ENCODE measurements at places on chromosomes 7 and 10.

DNA sequence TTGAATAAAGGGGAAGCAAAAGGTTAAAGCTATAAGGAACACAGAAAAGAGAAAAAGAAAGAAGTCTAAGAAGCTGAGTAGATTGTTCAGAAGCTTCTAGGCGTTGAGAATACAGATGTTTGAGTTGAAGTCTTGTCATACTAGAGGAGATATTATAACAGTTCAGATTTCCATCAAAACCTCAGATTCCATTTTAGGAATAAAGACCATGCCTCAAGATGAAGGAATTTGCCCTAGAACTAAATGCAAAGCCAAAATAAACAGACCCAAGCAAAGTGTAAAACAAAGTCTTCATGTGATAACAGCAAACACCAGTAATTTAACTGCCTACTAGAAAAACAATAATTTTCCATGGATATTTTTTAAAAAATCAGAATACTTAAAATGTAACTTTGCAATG, 476.5 kb upstream of the POT1 start:
- no peak for DNase-seq

DNA sequence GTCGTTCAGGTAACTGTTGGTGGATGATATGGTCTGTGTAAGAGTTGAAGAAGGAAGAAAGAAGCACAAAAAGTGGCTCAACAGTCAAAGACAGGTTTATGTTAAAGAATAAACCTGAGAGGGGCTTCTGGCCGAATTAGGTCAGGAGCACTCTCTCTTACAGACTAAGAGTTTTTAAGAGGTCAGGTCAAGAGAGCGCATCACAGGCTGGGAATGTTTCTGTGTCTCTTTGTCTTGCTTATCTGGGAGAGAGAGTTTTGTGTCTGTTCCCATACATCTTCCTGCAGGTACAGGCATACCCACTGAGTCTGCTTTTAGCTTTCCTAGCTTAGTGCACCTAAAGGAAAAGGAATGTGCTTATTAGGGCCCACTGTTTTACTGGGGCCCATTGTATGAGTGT, 22.2 kb upstream of the PRPF18 start:
- no peak for DNase-seq

DNA sequence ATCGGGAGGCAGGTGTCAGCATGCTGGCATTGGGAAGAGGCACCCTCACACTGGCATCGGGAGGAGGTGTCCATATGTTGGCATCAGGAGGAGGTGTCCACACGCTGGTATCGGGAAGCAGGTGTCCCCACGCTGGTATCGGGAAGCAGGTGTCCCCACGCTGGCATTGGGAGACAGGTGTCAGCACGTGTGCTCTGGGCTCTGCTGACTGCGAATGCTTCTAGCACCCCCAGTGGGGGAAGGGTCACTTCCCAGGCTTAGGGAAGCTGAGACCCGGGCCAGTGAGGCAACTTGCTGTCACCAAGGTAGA, 92.5 kb upstream of the IKZF1 start:
- DNase-seq: no peak

DNA sequence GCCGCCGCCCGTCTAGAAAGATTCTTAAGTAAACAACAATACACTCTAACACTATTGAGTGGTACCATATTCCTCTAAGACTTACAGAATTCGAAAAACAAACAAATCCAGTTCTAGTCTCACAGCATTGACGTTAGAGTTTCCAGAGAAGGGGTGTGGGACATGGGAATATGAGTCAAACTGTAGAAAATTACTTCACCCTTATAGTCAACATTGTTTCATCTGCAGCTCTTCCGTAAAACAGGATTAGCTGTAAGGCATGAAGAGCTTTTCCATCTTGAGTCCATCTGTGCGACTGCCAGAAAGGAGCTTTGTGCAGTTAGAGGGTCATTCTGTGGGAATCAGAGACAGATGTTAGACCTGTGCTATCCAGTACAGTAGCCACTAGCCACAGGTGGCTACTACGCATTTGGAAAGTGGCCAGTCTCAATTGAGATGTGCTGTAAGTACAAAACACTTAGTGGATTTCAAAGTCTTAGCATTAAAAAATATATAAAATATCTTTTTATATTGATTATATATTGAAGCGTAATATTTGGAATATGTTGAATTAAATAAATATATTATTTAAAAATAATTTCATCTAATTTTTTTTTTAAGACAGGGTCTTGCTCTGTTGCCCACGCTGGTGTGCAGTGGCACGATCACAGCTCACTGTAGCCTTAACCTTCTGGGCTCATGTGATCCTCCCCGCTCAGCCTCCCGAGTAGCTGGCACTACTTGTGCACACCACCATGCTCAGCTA, 79.8 kb upstream of the MPP7 start:
- no peak for DNase-seq

DNA sequence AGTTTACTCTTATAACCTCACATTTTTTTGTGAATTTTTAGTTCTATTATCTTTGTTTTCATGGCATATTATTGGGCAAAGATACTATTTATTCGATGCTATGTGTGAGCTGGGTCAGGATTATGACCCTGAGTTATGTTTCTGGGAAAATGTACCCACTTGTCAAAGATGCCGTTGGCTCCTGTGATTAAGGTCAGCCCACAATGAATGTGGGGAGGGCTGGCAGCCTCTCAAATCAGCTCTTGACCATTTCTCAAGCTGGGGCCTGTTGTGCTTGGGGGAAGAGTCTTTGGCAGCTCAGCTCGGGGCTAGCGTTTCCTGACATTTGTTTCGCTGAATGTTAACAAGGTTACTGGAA, 97.5 kb downstream of the TCF7L2 start:
- no peak for DNase-seq

GRCh38 chr10:20271490-20271889, 455.3 kb downstream of the PLXDC2 start:
- peak; percentile 27 for DNase-seq

- no peak for DNase-seq
These were observed 19.2 kb upstream of the GPR146 start for GRCh38 chr7:1024876-1025742.

- DNase-seq: no peak
These were observed 16.7 kb upstream of the KLF6 start for GRCh38 chr10:3801558-3802192.

- no peak for DNase-seq
These were observed 35.0 kb downstream of the IQUB start for GRCh38 chr7:123499211-123499970.

DNA sequence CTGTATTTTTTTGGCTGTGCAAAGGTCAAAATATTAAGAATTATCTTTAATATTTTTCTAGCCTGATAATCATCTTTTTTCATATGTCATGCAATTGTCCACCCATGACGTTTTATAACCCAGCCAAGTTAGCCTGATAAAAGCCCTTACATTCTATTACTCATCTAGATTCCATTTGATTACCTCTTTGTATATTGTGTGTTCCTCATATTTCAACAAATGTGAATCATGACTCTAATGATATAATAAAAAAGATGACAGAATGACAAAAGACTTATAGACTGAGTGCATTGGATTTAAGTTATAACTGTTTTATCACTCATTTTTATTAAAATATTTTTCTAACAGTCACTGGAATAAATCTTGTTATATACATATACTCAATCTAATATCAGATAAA, 1560.0 kb upstream of the LRRTM3 start:
- no peak for DNase-seq

DNA sequence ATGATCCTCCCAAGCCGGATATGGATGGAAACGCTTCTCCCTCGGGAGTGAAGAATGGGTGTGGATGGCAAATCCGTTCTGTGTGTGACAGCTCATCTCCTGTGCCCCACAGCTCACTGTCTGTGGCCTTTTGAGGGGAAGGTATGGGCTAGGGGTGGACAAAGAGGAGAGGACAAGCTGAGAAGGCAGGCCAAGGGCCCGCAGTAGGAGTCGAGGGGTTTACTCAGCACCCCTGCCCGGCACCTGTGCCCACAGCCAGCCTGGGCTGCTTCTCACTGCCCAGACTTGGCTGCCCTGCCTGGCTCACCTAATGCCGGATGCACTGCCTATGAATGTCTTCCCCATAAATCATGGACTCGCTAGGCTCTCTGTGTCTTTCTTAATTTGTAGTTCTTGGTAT, 503.8 kb downstream of the TCERG1L start:
- DNase-seq: no peak

DNA sequence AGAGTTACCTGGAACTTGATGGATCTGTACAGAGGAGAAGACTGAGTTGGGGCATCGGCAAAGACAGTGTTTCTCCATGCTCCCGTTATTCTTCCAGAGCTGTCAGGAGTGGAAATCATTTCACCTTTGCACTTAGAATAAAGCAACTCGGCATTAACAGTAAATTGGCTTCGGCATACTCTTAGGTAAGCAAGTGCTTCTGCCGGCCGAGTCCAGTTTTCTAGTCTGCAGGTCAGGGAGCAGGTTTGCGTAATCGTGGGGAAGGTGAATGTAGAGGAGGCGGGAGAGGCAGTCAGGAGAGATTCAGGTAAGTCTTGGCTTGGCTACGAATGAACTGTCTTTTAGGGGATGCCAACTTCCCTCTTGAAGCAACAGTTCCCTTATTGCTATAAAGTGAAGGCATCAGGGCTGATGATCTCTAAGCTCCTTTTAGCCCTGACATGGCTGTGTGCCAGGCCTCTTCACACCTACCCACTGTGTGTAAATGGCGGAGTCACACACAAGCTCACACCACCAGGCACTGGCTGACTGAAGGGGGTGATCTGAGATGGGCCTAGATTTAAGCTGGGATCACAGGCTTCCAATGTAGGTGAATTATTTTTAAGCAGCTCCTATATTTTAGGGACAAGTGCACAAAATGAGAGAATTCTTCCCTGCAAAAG, 127.1 kb downstream of the GATA3 start:
- DNase-seq: no peak

DNA sequence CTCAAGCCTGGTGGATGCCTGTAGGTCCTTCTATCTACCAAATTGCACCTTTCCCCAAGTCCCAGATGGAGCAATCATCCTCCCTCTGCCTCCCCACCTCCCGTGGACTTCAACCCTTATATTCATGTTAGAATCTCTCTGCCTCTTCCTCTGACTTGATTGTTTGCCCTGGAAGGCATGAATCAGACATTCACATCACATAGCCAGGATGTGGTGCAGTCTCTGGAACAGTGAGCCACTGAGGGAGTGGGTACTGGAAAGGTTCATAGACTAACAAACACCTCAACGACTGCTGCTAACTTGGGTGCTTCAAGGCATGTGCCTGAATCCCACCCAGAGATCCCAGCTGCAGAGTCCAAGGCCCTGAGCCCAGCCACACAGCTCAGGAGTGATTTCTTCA, 494.0 kb downstream of the TNS3 start:
- DNase-seq: no peak

- no peak for DNase-seq
These were observed 11.4 kb downstream of the C10orf53 start for GRCh38 chr10:49690698-49691356.

GRCh38 chr7:132430041-132430855, 146.0 kb downstream of the PLXNA4 start:
- no peak for DNase-seq

DNA sequence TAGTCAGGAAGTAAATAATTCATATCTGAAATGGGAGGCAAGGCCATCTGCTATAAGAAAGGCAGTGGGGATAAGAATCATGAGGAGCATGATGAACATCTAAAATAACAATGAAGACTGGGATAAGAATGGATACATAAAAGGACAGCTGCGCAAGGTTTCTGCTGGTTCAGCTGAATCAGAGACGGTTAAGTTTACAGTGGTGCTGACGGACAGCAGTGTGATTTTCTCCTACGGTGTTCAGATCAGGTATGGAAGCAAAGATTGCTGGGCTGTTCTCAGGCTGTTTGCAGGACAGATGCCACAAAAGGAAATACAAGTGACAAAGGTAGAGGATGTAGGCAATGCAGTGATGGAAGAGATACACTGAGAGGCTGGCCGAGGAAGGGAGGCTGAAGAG, 8.4 kb downstream of the CYCS start:
- DNase-seq: peak; percentile 19

- DNase-seq: no peak
These were observed 110.2 kb downstream of the MTPAP start for GRCh38 chr10:30238836-30239235.

DNA sequence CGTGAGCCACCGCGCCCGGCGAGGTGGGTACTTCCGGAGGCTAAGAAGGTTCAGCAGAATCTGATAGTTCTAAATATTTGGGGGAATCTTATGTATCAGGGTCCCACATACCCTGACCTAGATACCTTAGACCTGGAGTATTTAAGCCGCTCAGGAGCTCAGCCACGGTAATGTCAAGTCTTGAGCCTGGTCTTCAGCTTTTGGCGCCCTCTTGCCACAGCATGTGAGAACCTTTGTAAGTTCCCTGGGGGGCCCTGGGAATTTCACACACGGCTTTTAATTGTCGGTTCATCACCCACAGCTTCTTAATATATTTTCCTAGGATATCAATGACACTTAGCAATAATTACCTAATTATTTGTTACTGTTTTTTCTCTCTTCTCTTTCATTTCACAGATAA, 324.3 kb upstream of the GALNT17 start:
- peak; percentile 58 for DNase-seq

- DNase-seq: no peak
These were observed 20.8 kb downstream of the FZD9 start for GRCh38 chr7:73454424-73454823.

DNA sequence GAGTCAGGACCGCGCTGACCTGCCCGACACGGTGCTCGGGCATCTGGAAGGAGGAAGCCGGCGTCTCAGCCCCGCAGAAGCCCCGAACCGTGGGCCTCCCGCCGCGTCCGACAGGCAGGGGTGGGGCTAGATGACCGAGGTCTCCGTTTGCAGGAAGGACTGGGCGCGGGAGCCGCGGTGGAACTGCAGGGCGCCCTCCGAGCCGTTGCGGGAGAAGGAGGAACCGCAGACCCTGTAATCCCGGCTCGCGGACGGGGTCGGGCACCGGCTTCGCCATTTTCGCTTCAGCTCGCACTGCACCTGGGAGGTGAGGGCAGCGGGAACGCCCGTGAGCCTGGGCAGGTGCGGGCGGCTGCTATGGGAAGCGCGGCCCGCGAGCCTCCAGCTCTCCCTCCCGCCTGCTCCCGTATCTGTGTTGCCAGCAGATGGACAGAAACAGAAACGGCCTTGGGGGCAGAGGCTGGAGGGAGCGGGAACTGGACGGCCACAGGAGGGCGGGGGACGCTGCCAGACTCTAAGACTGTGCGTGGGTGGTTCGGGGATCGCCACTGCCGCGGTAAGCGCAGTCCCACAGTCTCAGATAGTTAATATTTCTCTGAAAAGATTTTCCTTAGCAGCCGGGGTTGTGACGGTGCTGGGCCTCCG, 114.1 kb downstream of the VIPR2 start:
- DNase-seq: peak; percentile 54

GRCh38 chr10:103658049-103658577, 164.6 kb downstream of the NEURL1 start:
- no peak for DNase-seq

GRCh38 chr7:55206235-55207029, 158.7 kb upstream of the LANCL2 start:
- no peak for DNase-seq
